ENCODE measurements at places on chromosomes 2 and 18. TPM values are rescaled to one million over a fixed set of nuclear protein-coding genes. Genes with fewer than 3 reads are reported as not detected.

Gene NGEF
- 16.5 TPM for total RNA-seq

Gene LYPD1
- total RNA-seq: 0.57 TPM

Gene SUMO1
- total RNA-seq: 28.8 TPM

Gene LINC00305
- not detected for total RNA-seq

Gene ALPP
- total RNA-seq: not detected

DNA sequence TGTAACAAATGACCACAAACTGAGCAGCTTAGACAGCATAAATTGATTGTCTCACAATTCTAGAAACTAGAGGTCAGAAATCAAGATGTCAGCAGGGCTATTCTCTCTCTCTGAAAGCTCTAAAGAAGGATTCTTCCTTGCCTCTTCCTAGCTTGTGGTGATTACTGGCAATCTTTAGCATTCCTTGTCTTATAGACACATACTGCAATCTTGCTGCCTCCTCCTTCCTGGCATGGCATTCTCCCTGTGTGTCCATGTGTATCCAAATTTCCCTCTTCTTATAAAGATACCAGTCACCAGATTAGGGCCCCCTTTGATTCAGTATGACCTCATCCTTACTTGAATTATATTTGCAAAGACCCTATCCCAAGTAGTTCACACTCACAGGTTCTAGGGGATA lies 2.3 kb downstream of the ASB3 start:
- no peak overlapping the region for H3K4me3 ChIP-seq
- no peaks in the 10 kb centered on the region for H3K36me3 ChIP-seq

- H3K4me1 ChIP-seq: peaks cover 19% of the 10 kb centered on the region
Measured at GRCh38 chr2:54538537-54538936, 82.4 kb downstream of the SPTBN1 start.

DNA sequence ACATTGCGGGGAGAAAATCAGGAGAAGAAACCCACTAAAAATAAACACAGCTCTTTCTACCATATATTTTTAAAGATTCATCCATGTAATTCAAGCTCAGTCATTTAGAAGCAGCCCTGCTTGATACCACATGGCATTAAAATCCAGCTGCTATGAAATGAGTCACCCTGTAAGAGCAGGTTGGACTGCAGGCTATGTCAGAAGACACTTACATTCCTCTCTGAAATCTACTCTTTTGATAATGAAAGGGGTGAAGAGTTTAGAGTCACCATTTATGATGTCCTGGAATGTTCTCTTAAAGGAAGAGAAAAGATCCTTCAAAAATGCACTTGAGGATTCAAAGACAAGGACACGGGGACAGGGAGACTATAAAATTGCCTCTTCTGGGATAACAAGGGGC lies 100.6 kb upstream of the APCDD1 start:
- no peak overlapping the region for H3K4me3 ChIP-seq
- DNase-seq: no peak
- H3K36me3 ChIP-seq: no peaks in the 10 kb centered on the region
- peak overlapping the region; percentile 76 for H3K27ac ChIP-seq
